RCC 7860 (cell line): ENCODE measurements at places on chromosomes 13 and 19.

DNA sequence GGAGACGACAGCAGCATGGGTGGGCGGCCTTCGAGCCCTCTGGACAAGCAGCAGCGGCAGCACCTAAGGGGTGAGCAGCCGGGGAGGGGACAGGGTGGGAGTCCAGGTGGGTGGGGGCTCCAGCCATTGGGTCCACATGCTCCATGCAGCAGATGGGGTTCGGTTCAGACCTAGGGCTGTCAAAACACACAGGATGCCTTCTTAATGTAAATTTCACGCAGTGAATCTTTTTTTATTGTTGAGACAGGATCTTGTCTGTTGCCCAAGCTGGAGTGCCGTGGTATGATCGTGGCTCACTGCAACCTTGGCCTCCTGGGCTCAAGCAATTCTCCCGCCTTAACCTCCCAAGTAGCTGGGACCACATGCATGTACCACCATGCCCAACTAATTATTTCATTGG lies 15.9 kb downstream of the PGLS start:
- no peak for DNase-seq

GRCh38 chr19:40690050-40690692 lies at the start of gene NUMBL:
NUMBL (minus strand) TSS chr19:40690651; CDS start chr19:40690483, 168 bp downstream.
- no peak for DNase-seq

DNA sequence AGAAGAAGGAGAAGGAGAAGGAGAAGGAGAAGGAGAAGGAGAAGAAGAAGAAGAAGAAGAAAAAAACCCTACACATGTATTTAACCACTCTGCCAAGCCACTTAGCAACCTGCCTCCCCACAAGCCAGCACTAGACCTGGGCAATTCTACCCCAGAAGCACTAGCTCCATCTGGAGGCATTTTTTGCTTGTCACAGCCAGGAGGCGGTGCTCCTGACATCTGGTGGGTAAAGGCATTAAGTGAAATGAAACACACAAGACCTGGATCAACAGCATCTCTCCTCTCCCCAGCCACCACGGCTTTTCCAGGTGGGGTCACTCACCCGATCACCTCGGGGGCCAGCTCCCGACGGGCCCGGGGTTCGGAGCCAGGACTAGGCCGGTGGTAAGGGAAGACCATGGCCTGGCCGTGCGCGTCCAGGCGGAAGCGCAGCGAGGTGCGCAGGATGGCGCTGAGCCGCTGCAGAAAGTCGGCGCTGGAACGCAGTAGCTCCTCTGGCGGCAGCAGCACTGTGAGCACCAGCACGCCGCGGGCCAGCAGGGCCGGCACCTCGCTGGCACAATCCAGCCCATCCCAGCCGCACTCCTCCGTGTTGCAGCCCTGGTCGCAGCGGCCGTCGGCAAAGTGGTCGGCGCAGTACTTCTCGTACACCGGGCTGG lies 26.9 kb downstream of the NOTCH3 start:
- DNase-seq: no peak

DNA sequence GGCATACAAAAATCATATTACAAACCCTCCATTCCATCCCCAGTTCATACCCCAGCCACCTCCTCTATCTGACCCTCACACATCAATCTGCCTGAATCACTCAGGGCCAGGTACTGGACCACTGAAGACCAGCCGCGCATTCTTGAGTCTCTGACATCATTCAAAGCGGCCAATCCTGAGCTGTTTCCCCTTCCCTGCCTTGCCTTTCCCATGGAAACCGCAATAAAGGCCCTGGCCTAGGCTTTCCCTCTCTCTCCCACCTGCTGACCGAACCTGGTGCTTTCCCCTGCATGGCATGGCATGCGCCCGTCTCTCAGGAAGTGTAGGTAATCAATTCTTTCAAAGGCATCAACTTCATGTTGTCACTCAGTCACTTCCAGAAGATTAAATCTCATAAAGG lies 17.7 kb upstream of the HIF3A start:
- no peak for DNase-seq

- DNase-seq: no peak
Observed at GRCh38 chr13:42807241-42807640, 25.9 kb downstream of the FAM216B start.

DNA sequence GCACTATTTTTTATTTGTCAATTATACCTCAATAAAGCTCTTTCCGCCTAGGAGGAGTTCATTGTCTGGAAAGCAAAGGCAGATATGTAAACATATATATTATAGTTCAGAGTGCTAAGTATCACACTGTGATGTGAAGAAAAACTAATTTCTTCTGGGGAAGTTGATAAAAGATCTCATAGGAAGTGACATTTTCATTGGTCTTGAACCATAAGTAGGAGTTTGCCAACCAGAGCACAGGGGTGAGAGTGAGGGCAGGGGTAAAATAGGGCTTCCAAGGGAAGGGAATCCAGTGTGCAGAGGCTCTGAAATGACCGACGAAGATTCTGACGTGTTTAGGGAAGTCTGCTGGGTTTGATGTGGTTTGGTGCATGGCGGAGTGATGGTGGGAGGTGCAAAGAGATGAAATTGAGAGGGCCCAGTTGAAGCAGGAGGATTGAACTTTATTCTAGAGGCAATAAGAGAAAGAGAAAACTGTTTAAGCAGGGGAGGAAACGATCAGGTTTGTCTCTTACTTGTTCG lies 780 bp upstream of the GTF2F2 start:
- no peak for DNase-seq

GRCh38 chr13:95833126-95833525 lies 156.2 kb downstream of the DNAJC3 start:
- DNase-seq: no peak

- DNase-seq: no peak
Observed at GRCh38 chr13:24035411-24035810, 125.1 kb upstream of the SPATA13 start.

- DNase-seq: no peak
Observed at GRCh38 chr19:35940078-35940775, 4.1 kb downstream of the LRFN3 start.

DNA sequence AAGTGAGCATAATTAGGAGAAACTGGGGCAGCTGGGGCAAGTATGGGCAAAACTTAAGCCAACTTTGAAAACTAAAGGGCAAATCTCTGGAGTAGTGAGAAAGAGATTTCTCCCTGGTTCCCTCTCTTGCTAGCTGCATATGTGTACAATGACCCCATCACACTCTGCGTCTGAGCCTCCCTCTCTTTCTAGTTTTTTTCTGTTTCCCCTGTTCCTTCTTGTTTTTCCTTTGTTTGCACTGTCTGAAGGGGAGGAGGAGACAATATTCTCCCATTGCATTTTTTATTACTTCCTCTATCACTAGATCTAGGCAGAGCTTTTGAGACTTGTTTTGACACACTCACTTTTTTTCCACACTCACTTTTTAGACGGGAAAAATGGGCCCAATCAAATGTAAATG lies 11.2 kb upstream of the CLDN10 start:
- DNase-seq: no peak

- DNase-seq: peak; percentile 72
Observed at GRCh38 chr13:33281951-33282595, 3.5 kb downstream of the STARD13 start.

- no peak for DNase-seq
Observed at GRCh38 chr19:18587962-18588610, 512 bp upstream of the REX1BD start.

DNA sequence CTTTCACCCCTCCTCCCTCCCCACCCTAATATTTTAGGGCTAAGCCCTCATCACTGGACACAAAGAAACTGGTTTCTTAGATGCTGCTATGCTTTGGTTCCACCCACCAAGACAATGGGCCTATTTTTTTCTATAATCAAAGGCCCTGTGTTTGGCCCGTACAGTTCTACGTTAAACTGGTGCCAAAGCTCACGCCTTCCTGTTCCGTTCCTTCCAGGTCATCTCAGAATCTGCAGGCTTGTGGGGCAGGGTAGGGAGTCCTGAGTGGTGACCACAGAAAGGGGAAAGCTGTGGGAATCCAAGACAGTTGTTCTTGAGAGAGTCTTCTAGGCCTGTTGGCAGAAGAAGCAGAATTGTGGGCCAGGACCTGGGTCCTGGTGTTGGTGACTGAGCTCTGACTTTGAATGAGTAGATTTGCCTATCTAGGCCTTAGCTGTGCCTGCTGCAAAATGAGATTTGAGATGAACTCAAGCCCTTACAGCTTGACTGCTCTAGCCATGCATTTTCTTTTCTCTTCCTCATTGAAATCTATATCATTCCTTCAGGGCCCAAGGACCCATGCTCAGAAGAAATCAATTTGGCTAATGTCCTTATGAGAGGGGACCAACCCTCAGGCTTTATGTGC lies 19.1 kb upstream of the CXCL17 start:
- no peak for DNase-seq

DNA sequence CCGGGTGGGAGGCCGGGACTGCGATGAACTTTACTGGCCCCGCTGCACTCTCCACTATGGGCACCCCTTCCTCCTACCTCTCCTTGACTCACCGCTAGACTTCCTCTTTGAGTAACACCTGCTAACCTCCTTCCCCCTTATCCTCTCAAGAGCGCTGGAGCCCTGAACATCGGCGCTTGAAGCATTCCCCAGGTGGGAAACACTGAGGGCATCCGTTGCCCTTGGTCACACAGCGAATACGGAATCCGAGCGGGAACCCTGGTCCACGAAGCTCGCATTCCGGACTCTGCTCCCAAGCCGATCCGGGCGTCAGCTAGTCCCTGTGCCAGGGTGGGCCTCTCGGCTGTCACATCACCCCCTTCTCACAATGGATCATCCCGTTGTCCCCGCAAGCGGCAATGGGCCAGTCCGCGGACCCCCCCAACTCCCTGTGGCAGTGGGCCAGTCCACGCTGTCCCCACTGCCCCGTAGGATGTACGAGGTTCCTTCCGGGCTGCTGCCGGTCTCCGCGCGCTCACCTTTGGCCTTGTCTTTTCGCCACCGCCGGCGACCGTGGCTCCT lies 4.2 kb downstream of the LIPE start:
- DNase-seq: no peak

DNA sequence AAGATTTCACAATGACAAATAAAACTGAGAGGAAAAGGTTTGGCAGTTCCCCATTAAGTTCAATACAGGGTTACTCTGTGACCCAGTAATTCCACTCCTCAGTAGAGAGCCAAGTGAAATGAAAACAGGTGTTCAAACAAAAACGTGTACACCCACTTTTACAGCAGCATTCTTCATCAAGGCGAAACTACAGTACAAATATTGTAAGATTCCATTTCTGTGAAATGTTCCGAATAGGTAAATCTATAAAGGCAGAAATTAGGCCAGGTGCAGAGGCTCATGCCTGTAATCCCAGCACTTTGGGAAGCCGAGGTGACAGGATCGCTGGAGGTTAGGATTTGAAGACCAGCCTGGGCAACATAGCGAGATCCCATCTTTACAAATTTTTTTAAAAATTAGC lies 8.9 kb upstream of the GDF15 start:
- DNase-seq: no peak

- no peak for DNase-seq
Observed at GRCh38 chr19:53182202-53182601, 11.0 kb downstream of the ZNF665 start.

- DNase-seq: no peak
Observed at GRCh38 chr19:23772675-23773063, 14.0 kb upstream of the ZNF681 start.

GRCh38 chr19:4555657-4556561 lies 3.6 kb downstream of the SEMA6B start:
- DNase-seq: no peak

DNA sequence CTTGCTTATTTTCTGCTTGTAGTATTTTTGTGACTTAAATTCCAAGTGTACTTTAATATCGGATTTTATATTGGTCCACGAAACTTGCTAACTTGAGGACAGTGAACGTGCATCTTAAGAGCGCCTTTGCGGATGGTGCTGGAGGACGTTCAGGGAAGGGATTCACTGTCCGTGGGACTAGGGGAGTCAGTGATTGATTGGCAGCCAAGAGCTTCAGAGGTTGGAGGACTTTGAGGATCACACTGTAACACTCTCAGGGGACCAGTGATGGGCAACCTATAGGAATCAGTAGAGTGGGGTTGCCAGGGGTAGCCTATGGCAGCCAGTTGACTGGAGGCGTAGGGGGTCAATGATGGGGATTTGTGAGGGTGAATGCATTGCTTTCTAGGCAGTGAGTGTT lies 516 bp downstream of the ZNF175 start:
- no peak for DNase-seq

DNA sequence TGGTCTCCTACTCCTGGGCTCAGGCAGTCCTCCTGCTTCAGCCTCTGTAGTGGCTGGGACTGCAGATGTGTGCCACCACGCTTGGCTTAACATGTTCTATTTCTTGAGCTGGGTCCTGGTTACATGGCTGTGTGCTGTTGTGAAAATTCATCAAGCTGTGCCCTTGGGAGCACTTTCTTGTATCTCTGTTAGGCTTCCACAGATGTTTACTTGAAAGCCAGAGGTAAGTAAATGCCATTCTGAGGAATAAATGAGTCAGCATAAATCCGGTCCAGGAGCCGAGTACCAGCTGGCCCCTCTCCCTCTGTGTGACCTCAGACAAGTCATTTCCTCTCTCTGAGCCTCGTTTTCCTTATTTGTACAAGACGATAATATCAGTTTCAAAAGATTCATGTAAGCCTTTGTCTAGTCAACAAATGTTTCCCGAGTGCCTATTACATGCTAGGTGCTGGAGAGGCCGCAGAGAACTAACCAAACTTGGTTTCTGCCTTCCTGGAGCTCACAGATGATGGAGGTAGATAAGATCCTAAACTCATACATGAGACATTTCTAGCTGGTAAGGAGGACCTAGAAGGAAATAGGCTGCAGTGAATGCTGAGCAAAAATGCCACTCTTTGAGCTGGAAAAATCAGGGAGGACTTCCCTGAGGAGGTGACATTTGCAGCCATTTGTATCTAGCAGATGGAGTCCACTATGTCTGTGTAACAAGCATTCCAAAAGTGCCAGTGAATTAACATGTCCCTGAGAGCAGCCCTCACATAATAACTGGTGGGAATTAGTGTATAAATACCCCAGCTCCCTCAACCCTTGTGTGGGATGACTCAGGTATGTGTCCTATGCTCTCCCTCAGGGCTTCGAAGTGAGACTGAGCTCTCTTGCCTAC lies 2.7 kb upstream of the RASAL3 start:
- DNase-seq: peak; percentile 27

- no peak for DNase-seq
Observed at GRCh38 chr19:46660551-46661019, 397 bp downstream of the DACT3 start.

DNA sequence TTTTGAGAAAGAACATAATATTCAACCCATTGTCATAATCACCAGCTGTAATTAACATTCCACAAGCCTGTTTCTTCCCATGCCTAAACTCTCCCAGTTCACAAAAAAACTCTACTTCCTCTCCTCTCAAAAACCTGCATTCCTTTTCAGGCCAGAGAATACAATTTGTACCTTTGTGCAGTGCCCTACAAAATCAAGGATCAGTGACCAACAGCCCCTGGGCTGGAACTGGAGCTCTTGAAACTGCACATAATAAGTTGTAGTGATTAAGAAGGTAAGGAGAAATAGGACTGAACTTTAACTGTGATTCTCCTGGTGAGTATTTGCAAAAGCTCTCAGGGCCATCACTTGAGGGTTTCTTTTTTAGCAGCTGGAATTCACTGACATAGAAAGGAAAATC lies 472.7 kb downstream of the RFC3 start:
- DNase-seq: no peak

- no peak for DNase-seq
Observed at GRCh38 chr13:79360095-79360494, 46.0 kb downstream of the RBM26 start.

GRCh38 chr13:66795636-66796035 lies 434.5 kb downstream of the PCDH9 start:
- no peak for DNase-seq

- no peak for DNase-seq
Observed at GRCh38 chr13:61777271-61777670, 361.6 kb upstream of the PCDH20 start.
